ENCODE measurements at places on chromosomes 7 and 10.

- no peak for DNase-seq
These were observed 259.3 kb downstream of the TRIL start for GRCh38 chr7:28698840-28699239.

DNA sequence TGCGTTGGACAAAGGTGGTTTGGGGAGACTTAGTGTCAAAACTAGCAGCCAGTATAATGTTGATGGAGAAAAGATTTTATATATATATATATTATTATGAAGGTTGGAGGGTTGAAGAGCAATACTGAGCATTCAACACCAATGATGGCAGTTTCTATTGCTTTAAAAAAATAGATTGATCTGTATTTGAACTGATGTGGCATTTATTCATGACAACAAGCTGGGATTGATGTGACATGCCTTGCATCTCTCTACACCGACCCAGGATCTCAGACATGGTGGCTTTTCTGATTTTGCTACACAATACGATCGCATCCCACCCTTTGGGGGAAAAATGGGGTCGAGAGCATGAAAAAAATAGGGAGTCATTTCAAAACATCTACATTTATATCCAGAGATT, 175.4 kb downstream of the POU6F2 start:
- no peak for DNase-seq

GRCh38 chr7:106891548-106892410, 26.7 kb downstream of the PIK3CG start:
- no peak for DNase-seq

DNA sequence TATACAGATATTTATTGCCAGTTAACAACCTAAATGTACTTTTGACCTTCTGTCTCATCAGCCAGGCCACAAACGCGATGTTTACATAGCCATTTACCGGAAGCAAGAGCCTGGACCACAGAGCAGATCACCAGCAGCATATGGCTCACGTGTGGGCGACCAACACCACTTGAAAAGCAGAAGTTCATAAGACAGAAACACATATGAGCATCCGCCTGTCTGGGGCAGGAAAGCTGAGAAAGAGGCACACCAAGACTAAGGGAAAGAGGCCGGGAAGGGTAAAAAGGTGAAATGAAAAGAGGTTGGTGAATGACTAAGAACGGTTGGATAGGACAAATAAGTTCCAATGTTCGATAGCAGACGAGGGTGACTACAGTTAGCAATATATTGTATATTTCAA, 1.3 kb downstream of the ABCB1 start:
- DNase-seq: peak; percentile 77

DNA sequence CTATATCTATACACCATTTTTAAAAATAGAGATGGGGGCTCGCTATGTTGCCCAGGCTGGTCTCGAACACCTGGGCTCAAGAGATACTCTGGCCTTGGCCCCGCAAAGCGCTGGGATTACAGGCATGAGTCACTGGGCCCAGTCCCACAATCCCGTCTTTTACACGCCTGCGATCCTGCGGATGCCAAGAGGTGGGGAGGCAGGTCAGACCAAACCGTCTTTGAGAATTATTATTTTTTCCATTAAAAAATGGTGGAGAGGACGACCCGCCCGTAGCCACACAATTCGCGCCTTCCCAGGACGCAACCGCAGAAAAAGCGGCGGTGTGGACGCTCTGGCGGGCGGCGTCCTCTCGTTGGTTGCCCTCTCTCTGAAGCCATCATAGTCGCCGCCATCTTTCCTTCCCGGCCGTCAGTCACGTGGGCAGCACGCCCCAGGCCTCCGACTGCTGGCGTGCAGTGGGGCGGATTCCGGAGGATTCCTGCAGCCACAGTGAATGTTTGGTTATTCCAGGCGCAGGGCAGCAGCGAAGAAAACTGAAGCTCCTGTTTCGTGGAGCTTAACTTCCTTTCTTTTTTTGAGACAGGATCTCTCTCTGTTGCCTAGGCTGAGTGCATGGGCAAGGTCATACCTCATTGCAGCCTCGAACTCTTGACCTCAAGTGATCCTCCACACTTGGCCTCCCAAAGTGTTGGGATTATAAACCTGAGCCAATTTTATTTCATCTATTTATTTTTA, 9.9 kb upstream of the EPHB4 start:
- no peak for DNase-seq

DNA sequence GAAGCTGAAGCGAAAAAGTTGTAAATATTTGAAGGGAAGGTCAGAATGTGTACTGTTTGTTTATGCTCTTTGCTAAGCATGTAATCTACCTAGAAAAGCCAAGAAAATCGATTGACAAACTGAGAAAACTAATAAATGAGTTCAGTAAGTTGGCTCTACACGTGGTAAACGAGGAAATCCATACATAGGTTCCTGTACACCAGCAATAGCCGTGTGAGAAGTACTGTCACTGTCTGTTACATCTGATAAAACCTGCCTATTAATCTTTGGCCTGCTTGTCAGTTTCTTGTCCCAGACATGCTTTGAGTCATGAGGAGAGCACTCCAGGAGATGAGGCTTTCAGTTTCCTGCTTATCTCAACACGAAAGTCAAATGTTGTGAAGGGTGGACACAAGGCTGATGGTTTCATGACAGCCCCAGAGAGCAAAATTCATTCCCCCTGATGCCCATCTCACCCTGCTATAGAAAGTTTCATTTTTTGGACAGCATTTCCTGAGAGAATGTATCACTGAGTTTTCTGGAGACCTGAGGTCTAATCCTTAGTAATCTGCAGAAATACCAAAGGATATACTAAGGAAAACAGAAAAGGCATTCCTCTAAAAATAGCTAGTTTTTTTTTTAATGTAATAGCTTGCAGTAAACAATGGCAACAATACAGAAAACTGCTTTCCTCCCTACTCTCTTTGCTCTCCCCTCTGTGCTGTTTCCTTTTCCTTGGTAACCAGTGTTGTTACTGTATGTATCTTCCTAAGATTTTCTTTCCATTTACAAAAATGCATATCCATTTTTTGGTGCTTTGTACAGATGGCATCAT, 18.8 kb downstream of the BMPR1A start:
- peak; percentile 75 for DNase-seq

DNA sequence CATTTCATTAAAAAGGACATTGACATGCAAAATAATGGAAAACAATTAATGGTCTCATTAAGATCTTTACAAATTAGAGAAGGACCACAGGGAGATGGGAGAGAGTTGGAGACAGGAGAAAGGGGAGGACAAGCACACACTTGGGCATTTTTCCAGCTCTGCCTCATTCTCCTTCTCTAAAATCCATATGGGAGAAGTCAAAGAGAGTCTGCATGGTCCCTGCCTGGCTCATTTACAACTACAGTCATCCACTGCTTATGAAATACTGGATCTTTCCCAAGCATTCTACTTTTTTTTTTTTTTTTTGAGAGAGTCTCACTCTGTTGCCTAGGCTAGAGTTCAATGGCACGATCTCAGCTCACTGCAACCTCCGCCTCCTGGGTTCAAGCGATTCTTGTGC, 518.9 kb upstream of the CELF2 start:
- no peak for DNase-seq

DNA sequence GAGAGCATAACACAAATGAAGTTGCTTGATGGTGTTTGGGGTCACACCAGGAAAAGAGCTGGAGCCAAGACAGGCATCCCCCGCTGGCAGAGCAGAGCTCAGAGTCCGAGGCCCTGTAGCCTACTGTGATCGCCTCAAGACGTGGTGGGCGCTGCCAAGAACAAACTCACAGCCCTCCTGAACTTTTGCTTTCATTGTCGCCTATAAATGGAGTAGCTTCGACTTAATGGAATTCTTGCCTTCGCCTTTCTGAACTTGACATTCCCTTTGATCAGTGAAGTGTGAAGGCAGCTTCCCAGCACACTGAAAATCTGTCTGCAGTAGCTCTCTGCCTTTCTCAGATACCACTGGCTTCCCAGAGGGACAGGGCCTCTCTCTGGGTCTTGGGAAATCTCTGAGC, 21.3 kb downstream of the CPXM2 start:
- no peak for DNase-seq

DNA sequence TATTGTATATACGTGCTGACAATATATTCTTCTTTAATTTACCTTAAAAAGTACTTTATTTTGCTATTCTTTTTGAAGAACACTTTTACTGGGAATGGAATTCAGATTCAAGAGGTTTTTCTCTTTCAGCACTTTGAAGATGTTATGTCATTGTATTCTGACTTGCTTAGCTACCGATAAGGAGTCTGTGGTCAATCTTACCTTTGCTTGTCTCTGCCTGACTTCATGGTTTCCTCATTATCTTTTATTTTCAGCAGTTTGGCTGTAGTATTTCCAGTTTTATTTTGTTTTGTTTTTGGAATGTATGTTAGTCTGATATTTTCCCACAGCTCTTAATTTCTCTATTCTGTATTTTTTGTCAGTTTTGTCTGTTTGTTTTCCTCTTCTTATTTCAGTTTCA, 187.9 kb upstream of the SMIM30 start:
- no peak for DNase-seq

DNA sequence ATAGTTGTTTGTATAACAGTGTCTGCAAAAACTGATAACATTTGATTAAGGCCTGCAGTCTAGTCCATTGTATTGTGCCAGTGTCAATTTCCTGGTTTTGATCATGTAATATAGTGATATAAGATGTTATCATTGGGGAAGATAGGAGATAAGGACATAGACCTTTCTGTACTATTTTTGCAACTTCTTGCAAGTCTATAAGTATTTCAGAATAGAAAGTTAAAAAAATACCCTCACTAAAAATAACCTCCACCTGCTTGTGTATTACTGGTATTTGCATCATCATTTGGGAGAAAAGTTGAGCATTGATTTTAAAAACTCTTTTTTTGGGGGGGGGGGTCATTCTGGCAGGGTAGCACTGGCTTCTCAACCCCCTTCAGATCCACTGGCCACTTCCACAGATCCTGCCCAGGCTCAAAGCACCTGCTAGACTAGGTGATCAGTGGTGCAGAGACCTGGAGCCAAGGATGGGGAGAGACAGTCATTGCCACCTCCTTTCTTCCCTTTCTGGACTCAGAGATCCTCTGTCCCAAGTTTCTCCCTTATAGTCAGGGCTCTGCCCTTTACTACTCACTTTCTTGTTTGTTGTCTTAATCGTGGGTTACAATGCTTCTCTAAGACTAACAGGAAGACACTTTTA, 103.0 kb downstream of the RBM20 start:
- DNase-seq: no peak

DNA sequence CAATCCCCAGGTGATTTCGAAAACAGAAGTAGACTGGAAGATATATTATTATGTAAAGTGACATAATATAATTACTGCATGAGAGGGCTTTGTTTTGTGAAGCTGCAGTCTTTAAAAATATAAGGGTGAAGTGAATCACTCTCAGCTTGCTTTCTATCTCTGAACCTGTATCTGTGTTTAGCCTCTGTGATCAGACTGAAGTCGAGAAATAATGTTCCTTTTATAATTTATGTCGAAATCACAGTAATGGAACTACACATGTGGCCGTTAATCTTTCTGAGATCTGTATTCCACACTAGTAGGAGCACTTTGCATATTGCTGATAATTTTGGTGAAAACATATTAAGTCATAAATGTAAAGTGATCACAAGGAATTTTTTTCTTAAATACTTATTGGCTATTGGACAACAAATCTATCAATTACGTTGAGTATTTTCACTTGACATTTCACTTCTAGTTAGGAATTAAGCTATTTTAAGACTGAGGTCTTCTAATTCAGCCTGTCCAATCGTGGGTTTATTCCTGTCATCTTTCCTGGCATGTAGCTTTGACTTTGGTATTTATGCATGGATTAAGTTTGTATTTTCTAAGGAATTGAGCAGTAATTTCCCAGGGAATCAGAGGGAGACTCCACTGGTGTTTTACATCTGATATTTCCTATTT, 268.2 kb upstream of the POT1 start:
- no peak for DNase-seq

- peak; percentile 36 for DNase-seq
These were observed 77.9 kb downstream of the SNX10 start for GRCh38 chr7:26369593-26369992.

DNA sequence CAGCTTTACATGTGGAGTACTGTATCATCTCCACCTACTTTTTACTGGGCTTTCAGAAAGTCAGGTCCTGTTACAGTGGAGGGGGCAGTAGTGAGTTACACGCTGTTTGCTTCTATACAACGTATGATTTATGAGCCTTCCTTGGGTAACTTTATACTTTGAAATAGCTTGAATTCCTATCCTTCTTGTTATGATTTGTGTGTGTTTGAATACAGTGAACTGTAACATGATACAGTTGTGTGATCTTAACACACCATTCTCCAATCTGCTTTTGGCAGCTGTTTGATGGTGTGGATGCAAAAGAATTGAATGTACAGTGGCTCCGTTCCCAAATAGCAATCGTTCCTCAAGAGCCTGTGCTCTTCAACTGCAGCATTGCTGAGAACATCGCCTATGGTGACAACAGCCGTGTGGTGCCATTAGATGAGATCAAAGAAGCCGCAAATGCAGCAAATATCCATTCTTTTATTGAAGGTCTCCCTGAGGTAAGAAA, 41.7 kb downstream of the SP8 start:
- DNase-seq: no peak

DNA sequence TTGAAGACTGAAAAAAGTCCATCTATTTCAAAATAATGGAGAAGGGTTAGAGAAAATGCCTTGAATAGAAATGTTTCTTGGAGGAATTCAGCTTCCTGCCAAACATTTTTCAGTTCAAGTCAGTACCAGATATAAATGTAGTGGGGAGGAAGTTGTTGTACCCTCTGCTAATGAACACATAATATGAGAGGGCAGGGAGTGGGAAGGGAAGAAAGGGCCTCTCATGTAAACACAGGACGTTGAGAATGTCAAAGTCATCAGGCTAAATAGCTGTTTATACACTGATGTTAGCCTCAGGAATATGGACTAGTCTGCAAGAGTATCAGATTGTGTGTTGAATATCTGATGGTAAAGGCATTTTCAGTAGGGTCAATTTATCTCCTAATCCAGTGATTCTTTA, 37.0 kb downstream of the GPR37 start:
- DNase-seq: no peak

GRCh38 chr10:97336006-97336405, 1.5 kb upstream of the FRAT2 start:
- DNase-seq: no peak

- DNase-seq: no peak
These were observed 225.4 kb downstream of the PAXIP1 start for GRCh38 chr7:154777489-154777888.

- DNase-seq: no peak
These were observed 55.7 kb upstream of the ANTXRL start for GRCh38 chr10:46231087-46231486.

Measured in HepG2 (cell line).